Hematopoietic multipotent progenitor cell treated with erythropoietin and hydrocortisone succinate and interleukin-3 and kit ligand, for 4 days (in vitro differentiated cells): ENCODE measurements at places on chromosomes 3 and 15.
A peak's percentile ranks its signal among the peaks of the same experiment; 100 is the strongest.

DNA sequence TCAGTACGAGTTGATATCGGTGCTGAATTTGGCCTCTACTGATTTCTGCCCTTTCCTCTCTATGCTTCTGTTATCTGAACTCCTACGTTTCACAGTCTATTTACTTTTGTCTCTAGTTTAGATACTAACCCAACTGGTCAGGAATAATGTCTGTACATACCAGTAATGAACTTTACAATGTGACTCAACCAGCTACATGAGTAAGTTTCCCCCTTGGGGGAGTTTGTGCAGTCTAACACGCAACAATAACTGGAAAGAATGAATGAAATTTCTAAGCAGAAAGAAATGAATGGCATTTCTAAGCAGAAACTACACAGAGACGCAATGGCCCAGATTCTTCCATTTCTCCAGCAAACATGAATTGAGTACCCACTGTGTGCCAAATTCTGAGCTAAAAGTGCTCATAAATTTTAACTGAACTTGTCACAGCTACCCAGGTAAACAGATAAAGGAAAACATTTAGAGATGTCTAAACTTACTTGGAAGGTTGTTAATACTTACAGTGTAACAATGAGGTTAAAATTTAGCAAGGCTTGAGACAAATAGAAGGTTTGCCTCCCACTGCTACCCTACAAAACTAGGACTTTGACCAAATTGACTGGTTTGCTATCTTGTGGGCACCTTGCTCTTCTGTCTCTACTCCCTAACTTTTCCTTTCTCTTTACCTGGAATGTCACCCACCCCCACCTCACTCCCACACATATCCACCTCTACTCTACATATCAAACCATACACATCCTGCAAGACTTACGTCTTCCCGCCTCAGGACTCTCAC lies 11.6 kb downstream of the UPK1B start:
- no peak for DNase-seq

GRCh38 chr3:13358051-13358450 lies 62.1 kb downstream of the NUP210 start:
- DNase-seq, result no peak

- DNase-seq, result peak; percentile 96
These were observed 1.5 kb upstream of the LIMD1 start for GRCh38 chr3:45592830-45593707.

- no peak for DNase-seq
These were observed 38.7 kb upstream of the CCDC50 start for GRCh38 chr3:191290311-191291025.

- DNase-seq, result no peak
These were observed 173.4 kb downstream of the WNT5A start for GRCh38 chr3:55313666-55314065.

GRCh38 chr15:44296625-44297524 lies 8.4 kb downstream of the GOLM2 start:
- DNase-seq, result peak; percentile 77

- peak; percentile 54 for DNase-seq
These were observed 18.1 kb upstream of the SLC27A2 start for GRCh38 chr15:50163719-50164410.

GRCh38 chr15:60264566-60264965 lies 133.2 kb downstream of the ANXA2 start:
- no peak for DNase-seq

- no peak for DNase-seq
These were observed 40.1 kb upstream of the GALNT15 start for GRCh38 chr3:16134173-16134928.

DNA sequence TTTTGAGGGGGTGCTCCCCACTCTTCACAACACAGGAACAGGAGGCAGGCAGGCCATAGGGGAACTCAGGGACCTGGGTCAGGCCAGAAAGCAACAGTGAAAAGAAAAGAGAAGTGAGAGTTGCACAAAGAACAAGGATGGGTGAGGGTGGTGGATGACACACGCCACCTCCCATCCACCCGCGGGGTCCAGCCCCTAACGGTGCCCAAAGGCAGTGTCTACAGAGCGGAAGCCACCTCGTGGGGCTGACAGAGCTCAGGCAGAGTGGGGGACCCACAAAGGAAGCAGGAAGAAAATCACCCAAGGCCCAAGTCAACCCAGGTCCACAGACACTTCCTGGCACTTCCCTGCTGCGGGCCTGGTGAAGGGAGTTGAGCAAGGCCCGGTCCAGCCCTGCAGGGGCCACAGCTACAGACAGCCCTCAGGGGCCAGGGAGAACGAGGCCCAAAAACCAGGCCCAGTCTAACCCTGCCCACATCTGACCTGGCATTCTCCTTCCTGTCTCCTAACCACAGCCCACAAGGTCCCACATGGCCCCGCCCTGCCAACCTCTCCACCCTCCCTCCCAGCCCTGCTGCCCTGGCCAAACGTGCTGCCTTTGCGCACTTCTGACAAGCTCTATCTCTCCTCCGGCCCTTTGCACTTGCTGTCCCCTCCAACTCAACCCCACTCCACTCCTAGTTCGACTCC lies 5.9 kb downstream of the NUP210 start:
- DNase-seq, result peak; percentile 98

DNA sequence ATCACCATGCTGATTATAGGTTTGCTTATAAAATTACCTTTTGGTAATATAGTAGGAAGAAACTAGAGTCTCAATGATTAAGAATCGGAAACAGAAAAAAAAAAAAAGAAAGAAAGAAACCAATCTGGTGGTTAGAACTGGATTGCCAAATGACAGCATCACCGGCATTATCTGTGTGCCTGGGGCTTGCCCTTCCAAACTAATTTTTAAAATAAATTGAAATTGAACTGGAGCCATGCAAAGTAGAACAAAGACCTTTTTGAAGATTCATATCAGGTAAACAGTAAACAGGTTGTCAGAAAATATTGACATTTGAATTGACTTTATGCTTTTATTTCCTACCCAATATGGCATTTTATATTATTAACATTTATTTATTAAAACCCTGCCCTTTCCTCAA lies 11.2 kb upstream of the CPB1 start:
- no peak for DNase-seq

DNA sequence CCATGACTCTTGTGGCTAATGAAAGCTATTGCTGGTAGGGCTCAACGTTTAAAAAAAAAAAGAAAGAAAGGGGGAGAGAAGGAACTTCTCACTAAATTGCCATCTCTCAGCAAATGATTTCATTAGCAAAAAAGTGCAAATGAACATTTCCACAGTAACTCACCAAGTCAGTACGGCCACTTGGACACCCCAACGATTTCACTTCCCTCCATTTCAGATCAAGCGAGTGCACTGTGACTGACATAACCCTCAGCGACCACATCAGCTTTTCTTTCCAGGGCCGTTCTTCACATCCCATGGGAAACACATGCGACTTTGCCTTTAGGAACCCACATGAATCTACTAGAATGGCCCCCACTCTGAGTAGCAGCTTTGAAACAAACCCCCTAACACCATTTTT lies 71.6 kb downstream of the OSBPL10 start:
- DNase-seq, result no peak

DNA sequence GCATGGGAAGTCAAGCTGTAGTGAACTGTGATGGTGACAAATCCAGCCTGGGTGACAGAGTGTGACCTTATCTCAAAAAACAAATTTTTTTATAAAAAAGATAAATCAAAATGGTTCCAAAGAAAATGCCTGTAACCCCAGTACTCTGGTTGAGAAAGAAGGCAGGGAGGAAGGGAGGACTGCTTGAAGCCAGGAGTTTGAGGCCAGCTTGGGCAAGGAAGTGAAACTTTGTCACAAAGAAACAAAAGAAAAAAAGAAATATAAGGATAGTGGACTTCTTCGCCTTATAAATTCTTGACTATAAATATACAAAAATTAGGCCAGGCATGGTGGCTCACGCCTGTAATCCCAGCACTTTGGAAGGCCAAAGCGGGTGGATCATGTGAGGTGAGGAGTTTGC lies 34.1 kb downstream of the SMARCC1 start:
- peak; percentile 19 for DNase-seq

DNA sequence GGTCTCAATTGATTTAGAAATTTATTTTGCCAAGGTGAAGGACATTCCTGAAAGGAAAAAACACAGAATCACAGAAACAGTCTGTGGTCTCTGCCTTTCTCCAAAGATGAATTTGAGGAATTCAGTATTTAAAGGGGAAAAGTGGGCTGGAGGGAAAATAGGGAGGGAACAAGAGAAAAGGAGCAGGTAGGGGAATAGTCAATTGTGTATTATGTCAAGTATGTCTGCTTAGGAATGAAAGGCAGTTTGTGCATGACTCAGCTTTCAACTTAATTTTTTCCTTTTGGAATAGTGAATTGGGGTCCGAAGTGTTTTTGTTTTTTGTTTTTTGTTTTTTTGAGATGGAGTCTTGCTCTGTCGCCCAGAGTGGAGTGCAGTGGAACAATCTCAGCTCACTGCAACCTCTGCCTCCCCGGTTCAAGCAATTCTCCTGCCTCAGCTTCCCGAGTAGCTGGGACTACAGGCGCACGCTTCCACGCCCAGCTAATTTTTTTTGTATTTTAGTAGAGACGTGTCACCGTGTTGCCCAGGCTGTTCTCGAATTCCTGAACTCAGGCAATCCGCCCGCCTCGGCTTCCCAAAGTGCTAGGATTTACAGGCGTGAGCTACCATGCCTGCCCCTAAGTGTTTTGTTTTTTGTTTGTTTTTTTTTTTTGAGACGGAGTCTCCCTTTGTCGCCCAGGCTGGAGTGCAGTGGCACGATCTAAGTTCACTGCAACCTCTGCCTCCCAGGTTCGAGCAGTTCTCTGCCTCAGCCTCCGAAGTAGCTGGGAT lies 74.1 kb upstream of the MAP4 start:
- DNase-seq, result no peak

DNA sequence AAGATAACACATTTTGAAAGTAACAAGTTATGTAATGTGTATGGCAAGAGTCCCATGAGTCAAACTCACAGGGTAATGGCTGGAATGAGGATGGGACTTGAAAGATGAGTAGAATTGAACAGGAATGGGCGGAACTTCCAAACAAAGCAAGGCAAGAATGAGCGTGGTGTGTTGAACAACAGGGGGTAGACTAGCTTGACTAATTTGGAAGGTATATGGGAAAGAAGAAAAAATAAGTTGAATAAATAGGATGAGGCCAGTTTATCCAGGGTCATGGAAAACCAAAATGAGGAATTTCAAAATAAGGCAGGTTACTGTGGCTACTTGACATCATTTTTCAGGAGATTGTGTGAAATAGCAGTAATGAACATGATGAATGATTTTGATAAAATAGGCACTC lies 2.5 kb upstream of the DPH6 start:
- no peak for DNase-seq

DNA sequence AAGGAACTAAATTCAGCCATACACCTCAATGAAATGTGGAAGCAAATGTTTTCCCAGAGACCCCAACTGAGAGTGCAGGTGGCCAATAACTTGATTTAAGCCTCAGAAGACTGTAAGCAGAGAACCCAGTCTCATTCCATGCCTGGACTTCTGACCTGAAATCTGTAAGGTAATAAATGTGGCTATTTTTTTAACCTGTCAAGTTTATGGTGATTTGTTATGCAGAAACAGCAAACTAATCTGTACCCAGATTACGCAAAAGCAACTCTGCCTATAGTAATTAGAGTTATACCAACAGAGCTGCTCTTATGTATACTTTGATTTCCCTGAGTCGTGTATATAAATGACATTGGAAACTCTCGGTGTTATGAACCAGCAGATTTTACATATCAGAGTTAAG lies 534.0 kb upstream of the NAALADL2 start:
- no peak for DNase-seq

- DNase-seq, result peak; percentile 30
These were observed 1.8 kb downstream of the EFCC1 start for GRCh38 chr3:129002573-129003569.
